NCI-H82 (cell line): ENCODE measurements at places on chromosomes 6 and 20.

DNA sequence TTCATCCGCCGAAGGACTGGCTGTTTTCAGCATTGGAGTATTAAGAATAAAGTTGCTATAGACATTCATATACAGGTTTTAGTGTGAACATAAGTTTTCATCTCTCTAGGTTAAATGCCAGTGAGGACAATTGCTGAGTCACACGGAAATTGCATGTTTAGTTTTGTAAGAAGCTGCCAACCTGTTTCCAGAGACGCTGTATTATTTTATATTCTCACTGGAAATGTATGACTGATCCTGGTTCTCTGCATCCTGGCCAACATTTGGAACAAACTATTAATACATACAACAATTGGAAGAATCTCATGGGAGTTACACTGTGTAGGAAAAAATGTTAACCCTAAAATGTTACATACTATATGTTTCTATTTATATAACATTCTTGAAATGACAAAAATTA, 16.7 kb upstream of the TGM6 start:
- DNase-seq, result no peak

DNA sequence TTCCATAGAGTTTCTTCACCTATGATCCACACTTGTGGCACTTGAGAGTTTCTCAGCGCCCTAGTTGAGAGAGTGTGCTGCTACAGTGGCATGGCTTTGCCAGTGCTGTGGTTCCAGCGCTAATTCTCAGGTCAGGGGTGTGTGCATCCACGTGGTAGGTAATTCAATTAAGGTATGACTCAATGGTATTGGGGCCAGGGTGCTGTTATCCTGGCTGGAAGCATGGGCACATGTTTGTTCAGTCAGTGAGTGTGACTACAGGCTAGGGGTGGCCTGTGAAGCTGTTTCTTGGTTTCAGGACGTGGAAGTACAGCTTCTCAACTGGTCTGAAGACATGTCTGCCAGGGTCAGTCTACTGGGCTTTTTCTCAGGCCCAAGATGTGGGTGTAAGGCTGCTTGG, 3.0 kb upstream of the SEMG2 start:
- peak; percentile 10 for DNase-seq

GRCh38 chr20:1509237-1509636, 18.0 kb upstream of the SIRPB2 start:
- peak; percentile 24 for DNase-seq

GRCh38 chr20:46304361-46304760, 3.9 kb downstream of the CDH22 start:
- DNase-seq, result no peak

- no peak for DNase-seq
Measured at GRCh38 chr6:131368198-131368911, 204.7 kb upstream of the ARG1 start.

GRCh38 chr6:111418971-111419693, 63.9 kb downstream of the REV3L start:
- DNase-seq, result no peak

DNA sequence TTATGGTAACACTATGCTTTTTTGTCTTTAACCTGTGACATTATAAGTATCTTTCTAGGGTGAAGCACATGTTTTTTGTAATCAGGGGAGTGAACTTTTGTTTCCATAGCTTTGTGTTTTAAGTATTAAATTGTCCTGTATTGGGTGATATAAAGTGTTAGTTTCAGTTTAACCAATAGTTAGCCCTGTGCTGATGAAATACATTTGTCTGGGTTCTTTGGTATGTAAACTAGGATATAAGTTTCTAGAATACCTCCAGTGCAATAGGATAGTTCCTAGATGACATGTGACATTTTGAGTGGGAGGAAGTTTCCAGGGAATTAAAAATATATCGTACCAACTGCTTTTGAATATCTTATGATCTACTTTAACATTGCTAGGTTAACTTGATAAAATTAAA, 611.0 kb upstream of the MARCKS start:
- no peak for DNase-seq

DNA sequence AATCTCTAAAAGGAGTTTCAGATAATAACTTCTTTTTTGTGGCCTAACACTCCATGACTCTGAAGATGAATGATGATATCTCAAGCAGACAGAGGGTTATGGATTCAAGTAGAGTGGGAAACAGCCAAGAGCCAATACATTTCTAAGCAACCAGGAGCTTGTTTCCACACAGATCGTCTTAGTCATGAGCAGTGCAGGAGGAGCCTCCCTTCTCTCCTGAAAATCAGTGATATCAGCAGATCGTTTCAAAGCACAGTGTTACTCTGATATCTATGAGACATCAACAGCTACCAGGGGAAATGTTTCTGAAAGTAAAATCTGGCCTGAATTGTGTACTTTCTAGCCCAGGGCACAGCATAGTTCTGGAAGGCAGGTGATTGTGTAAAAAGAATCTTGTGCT, 11.5 kb downstream of the ADGRG6 start:
- no peak for DNase-seq

DNA sequence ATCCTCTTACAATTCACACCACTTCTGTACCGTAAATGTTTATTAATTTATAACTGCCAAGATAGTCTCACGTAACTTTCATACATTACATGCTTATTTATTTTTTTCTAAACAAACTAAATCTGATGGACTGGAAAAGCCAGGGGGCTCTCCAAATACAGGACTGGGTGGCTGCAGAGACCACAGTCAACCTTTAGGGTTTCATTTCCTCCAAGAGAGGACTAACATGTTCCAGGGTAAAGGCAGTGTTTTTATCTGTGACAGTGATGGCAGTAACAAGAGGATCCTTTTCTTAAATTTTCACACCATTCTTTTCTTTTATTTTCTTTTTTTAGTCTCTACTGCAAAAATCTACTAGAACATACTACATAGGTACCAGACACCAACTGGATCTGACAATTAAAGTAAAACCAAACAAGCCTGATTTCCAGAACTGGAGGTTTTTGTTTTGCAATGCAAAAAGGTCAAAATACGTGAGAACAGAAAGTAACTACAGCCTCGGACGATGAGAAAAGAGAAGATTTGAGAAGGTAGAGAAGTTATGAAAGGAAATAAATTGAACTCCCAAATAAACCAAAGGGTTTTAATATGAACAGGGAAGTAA, 1.2 kb downstream of the LMBRD1 start:
- DNase-seq, result peak; percentile 5

GRCh38 chr20:45890077-45890984, 677 bp downstream of the NEURL2 start:
- DNase-seq, result peak; percentile 94

DNA sequence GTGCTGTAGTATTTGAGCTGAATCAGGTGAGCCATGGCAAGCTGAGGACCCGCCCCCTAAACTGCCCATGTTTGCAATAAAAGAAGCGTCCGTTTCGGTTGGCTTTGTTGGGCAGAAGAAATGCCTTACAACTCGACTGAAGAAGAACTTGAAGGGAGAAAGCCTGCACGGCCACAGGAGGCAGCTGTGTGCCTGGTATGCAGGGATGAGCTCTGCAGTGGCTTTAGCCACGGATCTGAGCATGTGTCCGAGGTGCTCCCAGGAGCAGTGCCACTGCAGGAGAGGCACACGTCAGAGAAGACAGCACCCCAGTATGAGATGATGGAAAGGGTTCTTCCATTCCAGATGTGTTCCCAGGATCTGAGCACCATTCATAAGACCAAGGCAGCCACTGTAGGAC, 23.5 kb downstream of the KIZ start:
- no peak for DNase-seq

DNA sequence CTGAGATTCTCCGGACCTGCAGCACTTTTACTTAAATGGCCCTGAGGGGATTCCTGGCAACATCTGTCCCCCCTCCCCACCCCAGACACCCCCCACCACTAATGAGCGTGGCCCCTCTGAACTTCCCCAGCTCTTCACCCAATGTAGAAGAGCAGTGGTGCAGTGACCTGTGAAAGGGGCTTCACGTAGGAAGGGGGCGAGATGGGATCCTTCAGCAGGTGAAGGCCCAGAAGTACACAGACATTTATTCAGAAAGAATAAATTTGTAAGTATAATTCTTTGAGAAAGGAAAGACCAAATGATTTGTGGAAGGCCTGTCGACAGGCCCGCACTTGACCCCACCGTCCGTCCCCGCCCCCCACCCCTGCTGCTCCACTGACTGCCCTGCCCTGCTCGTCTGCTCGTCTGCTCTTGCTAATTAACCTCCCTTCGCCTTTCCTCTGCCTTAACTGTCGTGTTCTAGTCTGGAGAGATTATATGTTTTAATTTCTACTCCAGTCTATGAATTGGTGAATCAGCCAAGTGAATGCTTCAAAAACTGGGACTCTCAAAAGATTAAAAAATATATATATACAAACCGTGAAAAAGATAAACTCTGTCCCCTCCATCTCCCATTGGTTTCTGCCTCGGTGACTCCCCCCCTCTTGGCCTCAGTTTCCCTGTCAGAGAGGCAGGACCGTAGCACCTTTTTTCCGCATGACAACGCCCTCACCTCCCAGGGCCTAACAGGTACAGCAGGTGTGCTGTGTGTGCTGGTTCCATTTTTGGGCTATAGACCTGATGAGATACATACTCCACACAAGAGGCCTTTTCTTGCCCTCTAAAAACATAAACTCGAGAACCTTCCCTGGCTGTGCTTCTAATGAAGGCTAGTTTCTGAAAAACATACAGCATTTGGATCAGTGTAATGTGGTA, 49.2 kb downstream of the GNAS start:
- no peak for DNase-seq

DNA sequence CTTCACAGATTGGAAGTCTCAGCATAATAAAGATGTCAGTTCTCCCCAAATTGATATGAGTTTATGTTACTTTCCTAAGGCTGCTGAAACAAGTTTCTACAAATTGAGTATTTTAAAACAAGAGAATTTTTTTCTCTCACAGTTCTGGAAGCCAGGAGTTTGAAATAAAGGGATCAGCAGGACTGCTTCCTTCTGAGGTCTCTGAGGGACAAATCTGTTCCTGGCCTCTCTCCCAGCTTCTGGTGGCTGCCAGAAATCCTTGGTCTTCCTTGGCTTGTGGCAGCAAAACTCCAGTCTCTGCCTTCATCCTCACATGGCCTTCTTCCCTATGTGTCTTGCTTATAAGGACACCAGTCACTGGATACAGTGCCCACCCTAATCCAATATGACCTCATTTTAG, 136.1 kb downstream of the TFAP2A start:
- DNase-seq, result no peak

- DNase-seq, result no peak
Measured at GRCh38 chr20:32479697-32480171, 105.4 kb downstream of the NOL4L start.

- peak; percentile 55 for DNase-seq
Measured at GRCh38 chr6:20877008-20877937, 343.0 kb downstream of the CDKAL1 start.

- no peak for DNase-seq
Measured at GRCh38 chr6:135204951-135205350, 23.8 kb downstream of the MYB start.

- DNase-seq, result peak; percentile 16
Measured at GRCh38 chr20:24736131-24736843, 212.8 kb upstream of the CST7 start.

DNA sequence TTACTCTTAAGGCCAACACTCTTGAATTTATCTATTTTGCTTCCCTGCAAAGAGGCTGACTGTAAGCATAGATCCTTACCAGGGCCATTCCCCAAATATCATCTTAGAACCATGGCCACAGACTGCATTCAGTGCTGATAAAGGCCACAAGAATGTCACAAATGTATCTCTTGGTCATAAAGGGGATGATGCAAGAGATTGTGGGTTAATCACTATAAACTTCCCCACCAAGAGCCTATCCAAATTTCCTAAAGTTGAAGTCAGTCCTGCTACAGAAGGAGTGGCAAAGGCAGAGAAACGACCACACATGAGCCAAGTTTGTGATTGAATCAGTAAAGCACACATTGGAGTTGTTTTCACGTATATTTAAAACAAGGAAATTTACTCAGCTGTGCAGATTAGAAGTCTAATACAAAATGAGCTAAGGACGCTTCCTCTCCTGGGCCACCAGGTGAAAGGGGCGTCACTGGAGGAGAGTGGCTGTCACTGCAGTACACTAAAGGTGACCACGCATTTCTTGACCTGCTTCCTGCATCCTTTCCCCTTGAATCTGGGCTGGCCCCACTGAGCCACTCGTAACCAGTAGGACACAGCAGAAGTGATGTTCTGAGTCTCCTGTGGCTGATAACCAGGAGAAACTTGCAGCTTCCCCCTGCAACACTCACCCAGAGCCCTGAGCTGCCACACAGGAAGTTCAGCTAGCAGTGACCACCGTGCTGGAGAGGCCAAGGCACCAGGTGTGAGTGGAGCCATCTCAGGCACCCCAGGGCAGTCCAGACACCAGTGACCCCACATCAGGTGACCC, 181.9 kb downstream of the SYNDIG1 start:
- DNase-seq, result no peak

- DNase-seq, result peak; percentile 71
Measured at GRCh38 chr20:62898093-62898964, 28.0 kb downstream of the DIDO1 start.

DNA sequence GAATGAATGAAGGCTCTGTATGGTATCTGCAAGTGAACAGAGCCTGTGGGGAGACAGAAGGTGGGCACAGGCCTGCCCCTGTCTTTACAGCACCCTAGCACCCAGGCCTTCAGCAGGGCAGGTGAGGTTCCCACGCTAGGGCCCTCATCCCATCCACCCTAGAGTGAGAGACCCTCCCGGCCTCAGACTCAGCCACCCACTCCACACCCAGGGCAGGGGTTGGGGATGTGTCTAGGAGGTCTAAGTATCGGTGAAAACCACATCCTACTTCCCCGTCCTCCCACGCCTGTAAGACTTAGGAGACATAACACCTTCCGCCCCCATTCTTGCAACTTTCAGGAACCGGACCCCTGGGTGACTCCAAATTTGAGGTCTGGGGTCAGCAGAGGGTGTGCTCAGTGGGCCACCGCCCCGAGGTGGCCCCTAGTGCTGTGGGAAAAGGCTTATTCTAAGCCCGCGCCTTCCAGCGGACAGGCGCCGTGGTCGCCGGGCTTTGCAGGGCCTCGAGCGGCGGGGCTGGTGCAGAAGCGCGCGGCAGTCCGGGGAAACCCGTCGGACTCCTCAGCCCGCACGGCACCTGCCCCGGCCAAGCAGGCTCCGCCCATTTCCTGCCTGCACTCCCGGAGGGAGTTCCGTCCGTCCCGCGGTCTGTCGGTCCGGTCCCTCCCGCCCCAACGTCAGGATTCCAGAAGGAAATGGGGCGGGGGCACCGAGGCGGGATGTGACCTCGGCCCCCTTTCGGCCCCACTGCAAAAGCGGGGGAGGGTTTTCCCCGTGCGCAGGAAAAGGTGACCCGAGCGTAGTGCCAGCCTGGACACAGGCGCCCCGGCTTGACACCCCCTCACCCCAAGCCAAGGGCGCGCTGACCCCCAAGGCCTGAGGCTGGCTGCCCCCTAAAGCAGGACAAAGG, 868 bp downstream of the SAMD10 start:
- DNase-seq, result peak; percentile 79

DNA sequence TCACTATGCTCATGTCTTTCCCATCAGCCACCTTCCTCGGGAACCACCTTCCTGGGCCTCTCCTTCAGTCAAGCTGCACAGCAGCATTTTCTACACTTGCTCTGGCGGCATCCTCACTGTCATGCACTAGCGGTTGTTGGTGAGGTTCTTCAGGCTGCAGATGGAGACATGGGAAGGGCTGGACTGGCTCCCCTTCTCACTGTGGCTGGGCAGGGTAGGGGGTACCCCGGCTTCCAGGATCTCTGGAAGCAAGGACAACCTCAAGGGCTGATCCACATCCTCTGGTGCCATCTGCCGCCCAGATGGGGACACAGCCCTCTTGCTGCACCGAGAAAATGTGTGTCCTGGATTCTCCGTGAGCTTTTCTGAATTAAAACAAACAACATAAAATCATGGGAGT, 180.1 kb upstream of the RNF24 start:
- peak; percentile 37 for DNase-seq

GRCh38 chr20:38550274-38550673, 30.7 kb upstream of the ADIG start:
- peak; percentile 20 for DNase-seq
